ENCODE measurements at places on chromosomes 6 and 20. TPM values are rescaled to one million over a fixed set of nuclear protein-coding genes. Genes with fewer than 3 reads are reported as not detected.

NCOA7 gene
- total RNA-seq, result 90.3 TPM

MAP3K7 gene
- total RNA-seq, result 28.8 TPM

DSTN gene
- total RNA-seq, result 555 TPM

CDSN gene
- not detected for total RNA-seq

SNAI1 gene
- 2.7 TPM for total RNA-seq

All from fibroblast of the aortic adventitia (primary cell).